Stimulated activated CD8-positive, alpha-beta memory T cell treated with anti-CD3 and anti-CD28 coated beads, Interleukin-2, amount 100 ng/mL, for 1 hour (primary cell): ENCODE measurements at places on chromosomes 2 and 18.

GRCh38 chr18:68178921-68179320, 536.0 kb downstream of the TMX3 start:
- no peak for DNase-seq

DNA sequence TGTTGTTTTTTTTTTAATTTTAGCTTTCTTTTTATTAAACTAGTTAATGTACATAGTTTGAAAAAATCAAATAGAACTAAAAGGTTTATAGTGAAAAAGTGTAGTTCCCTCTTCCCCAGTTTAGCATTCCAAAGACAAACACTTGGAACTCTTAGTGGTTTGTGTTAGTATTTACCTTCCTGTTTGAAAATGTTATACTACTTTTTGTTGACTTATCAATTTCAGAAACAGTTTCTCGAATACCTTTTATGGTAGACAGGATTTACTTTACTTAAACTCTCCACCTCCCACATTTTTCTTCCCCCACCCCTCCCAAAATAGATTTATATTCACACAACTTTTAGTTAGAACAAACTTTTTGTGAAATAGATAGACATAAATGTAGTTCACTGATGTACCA, 26.7 kb downstream of the PLEKHA3 start:
- no peak for DNase-seq

- no peak for DNase-seq
Observed at GRCh38 chr18:35864916-35865315, 107.6 kb upstream of the RMP24 start.

DNA sequence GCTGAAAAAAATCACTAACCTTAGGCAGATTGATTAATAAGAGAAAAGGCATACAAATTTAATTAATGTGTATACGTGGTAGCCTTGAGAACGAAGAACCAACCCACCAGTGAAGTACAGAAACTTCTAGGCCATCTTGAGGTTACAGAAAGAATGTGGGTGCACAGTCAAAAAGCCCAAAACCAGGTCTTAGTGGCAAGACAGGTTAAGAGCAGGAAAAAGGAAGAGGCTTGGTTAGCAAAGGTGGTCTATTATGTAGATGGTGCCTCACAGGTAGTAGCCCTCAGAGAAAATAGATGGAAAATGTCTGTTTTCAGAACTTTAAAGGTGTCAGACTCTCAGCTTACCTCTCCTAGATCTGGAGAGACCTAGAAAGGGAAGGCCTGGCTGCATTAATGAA, 22.0 kb upstream of the SLC35G4 start:
- no peak for DNase-seq

DNA sequence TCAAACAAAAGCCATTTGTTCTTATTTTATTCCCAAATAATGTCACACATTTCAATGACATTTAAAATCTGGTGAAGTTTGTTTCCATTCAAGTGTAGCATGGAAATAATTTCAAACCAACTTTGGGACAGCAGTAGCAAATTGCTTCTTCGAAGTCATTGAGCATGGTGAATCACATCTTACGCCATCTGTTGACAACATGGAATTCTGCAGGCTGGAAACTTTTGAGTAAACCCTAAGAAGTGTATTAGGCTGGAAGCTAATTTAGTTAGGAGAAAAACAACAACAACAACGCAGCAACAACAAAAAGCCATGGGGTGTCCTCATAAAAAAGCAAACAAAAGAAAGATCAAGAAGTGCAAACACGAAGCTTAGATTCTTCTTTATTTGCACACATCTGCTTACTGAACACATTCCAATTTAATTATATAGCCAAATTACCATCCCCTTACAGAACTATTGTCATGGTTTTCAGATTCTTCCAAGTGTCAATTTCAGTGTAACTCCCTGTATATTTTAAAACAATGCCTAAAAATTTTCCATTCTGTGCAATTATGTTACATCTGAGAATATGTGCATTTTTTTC, 659.0 kb upstream of the CDH7 start:
- DNase-seq: no peak

DNA sequence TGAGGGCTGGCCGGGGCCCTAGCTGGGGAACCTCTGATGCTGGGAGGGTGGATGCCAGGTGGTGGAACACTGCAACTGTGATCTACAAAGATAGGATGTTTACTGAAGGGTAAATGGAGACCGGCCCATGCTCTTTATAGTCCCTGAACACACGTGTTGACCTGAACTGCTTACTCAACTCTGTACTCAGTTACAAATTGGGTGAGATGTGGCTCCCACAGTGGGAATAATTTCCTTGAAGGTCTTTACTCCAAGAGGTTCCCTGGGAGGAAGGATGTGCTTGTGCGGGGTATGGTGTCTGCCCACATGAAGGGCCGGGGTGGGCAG, 254.1 kb downstream of the PRKCE start:
- no peak for DNase-seq

DNA sequence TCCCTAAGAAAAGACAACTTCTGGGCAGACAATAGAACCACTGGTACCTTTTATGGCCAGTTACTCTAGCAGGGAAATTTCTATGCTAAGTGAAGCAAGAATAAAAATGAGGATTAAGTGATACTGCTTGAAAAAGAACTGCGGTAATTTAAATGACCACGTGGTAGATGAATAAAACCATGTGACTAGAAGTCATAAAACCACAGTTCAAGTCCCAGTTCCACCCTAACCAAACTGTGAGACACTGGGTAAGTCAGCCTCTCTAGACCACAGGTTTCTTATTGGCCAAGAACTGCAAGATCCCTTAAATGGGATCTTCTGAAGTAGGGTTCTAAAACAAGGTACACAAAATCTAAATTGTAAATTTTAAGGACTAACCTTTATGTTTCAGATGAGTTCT, 12.7 kb downstream of the TMEM237 start:
- no peak for DNase-seq

GRCh38 chr2:187117483-187117882, 268.5 kb upstream of the ZSWIM2 start:
- no peak for DNase-seq

DNA sequence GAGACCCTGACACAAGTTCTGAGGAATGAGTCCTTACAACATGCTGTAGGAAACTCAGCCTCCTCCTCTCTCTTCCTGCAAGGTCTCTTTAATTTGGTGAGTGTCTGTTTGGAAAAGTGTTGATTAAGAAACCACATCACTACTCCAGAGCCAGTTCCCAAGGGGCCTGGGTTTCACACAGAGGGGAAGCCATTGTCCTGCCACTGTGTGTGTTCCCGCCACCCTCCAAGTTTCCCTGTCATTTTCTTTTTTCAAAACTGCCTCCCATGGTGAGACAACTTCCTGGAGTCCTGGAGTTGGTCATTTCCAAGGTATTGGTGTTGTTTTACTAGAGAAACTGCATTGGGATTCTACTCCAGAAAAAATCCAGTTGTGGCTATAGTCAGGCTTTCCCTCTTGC, 232.0 kb upstream of the PARD3B start:
- DNase-seq: no peak

- DNase-seq: no peak
Observed at GRCh38 chr2:139876321-139876720, 1096.1 kb upstream of the NXPH2 start.

- no peak for DNase-seq
Observed at GRCh38 chr2:174574657-174575056, 22.9 kb downstream of the WIPF1 start.

GRCh38 chr2:105567996-105568494, 169.2 kb upstream of the FHL2 start:
- no peak for DNase-seq

DNA sequence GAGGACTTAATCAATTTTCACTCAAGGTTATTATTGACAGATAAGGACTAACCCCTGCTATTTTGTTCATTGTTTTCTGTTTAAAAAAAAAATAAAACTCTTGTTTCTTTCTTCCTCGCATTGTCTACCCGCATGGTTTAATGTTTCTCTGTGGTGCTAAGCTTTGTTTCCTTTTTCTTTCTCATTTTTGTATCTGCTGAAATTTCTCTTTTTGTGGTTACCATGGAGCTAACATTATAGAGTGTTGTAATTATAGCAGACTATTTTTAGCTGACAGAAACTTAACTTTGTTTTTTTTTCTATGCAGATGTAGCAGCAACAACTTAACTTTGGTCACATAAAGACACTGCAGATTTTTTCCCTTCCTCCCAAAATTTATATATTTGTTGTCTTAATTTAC, 43.1 kb upstream of the CHN1 start:
- no peak for DNase-seq

DNA sequence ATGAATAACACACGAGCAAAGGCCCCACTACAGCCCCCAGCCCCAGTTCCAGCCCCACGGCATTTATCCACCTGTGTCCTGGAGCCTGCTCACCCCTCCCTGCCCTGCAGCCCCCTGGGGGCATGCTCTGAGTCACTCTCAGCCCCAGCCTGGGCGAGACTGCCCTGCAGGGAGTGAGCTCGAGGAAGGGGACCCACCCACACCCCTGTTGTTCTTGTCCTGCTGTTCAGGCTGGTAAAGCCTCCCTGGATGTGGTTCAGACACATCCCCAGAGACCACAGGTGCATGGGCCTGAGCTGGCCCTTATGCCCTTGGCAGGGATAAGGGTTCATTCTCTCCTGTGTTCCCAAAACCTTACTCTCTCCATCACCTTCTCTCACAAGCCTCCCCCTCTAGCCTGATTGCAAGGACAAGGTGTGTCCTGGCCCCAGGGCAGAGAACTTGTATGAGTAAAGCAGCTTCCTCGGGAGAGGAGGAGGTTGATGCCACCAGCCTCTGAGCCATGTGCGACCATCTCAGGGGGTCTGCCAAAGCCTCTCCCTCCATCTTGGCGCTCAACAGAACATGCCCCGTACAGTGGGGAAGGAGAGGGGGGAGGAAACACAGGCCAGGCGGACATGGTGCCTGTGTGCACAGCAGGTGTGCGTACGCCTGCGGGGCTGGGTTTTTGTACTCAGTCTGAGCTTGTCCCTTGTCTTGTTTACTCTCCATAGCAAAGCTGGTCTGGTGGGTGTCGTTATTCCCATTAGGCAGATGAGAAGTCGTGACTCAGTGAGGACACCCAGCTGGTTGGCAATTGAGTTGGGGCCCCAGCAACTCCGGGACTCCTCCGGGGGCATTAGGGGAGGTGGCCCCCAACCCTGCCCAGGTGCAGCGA, 64.4 kb downstream of the CIB4 start:
- no peak for DNase-seq

- no peak for DNase-seq
Observed at GRCh38 chr2:128458505-128458904, 139.8 kb upstream of the HS6ST1 start.
